ENCODE measurements at places on chromosomes 16 and 17. TPM values are rescaled to one million over a fixed set of nuclear protein-coding genes. Genes with fewer than 3 reads are reported as not detected.

Gene TP53TG3B
- total RNA-seq = not detected

DNA sequence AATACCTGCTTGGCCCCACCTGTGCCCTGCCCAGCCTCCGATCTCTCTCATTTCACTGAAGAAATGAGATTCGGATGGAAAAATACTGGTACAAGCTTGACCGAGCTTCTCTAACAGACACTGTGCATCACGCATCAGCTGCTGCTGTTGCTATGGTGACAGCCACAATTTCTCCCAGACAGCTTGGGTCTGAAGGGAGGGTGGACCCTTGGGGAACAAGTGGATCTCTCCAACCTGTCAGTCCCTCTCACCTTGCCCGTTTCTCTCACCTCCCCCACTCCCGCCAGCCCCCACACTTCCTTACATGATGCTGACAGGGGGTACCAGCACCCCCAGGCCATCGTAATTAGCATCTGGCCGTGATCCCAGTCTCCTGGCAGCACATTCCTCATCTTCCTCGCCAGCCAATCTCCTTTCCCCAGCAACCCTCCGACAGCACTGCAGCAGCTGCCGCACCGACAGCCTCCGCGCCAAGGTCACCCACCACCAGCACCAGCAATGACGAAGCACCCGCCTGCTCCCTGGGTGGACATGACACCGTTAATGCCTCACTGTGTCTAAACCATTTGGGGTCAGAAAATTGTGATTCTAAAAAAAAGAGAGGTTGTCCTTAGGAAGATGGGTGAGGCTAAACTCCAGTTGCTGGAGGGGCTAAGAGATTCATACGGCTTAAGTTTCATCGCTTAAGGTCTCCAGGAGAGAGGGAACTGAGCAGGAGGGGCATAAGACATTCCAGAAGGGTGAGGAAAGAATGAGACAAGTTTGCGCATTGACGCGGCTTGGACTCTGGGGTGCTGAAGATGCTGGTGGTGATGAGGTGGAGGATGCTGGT, 58.6 kb upstream of the TNRC6A start:
- H3K27ac ChIP-seq = peak overlapping the region; percentile 97
- peaks cover 29% of the 10 kb centered on the region for H3K4me1 ChIP-seq
- H3K4me3 ChIP-seq = peak overlapping the region; percentile 42
- no peak for DNase-seq
- H3K27me3 ChIP-seq = no peaks in the 10 kb centered on the region

GRCh38 chr16:87165151-87165550, 152.0 kb downstream of the C16orf95 start:
- H3K36me3 ChIP-seq = peaks cover 5% of the 10 kb centered on the region
- H3K27ac ChIP-seq = no peak overlapping the region
- H3K27me3 ChIP-seq = no peaks in the 10 kb centered on the region
- no peak overlapping the region for H3K4me3 ChIP-seq
- H3K4me1 ChIP-seq = peaks cover 9% of the 10 kb centered on the region

DNA sequence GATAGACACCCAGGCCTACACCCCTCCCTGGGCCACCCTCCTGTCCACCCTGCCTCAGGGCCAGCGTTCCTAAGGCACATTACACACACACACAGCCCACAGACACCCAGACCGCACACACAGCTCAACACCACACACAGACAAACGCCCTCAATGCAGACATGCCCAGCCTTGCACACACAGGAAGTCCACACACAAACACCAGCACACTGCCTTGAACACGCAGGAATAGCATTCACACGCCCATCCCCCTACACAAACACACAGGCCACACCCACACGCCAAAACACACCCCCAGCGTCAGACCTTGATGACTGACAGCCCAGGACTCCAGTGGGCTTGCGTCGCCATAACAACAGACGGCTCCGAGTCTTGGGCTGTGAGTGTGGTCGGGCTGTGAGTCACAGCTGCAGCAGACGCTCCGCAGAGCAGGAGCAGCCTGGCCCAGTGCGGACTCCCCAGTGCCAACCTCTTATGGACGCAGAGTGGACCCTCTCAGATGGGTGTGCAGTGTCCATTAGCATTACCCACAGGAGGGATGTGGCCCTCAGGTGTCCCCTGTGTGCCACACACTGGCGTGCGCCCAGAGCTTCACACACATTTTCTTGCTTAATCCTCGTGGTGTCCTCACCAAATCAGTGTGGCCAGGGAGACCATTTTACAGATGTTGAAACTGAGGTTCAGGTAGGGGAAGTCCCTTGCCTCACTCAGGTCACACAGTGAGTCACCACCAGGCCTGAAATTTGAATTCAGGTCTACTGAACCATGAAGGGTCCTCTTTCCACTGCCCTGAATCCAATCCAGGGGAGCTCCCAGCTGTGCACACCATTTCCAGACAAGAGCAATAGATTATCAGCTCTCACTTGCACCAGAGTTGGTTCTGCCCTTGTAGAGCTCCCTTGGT, 17.8 kb upstream of the RAI1 start:
- H3K4me1 ChIP-seq = peaks cover 10% of the 10 kb centered on the region
- H3K4me3 ChIP-seq = no peak overlapping the region
- H3K36me3 ChIP-seq = peaks cover 8% of the 10 kb centered on the region

DNA sequence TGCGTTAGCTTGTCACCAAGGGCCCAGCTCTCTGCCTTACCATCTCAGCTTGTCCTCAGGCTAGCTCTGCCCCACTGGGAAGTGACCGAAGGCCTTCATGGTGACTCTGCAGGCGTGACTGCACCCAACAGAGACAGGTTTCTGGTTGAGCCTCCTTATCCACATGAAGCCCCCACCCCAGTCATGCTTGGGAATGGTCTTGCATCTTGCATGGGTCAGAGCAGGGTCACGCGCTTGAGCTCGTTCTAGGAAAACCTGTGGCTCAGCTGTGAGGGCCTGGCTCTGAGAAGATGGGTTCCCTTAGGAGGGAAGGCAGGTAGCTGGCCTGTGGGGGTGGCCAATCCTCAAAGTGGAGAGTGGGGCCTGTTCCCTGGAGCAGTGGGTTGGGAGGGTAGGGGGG, 122.8 kb downstream of the BANP start:
- H3K4me1 ChIP-seq = no peaks in the 10 kb centered on the region
- H3K4me3 ChIP-seq = no peak overlapping the region
- DNase-seq = no peak
- no peaks in the 10 kb centered on the region for H3K27me3 ChIP-seq
- peaks cover 24% of the 10 kb centered on the region for H3K36me3 ChIP-seq

- peaks cover 19% of the 10 kb centered on the region for H3K36me3 ChIP-seq
- peak overlapping the region; percentile 99 for H3K27ac ChIP-seq
- H3K4me1 ChIP-seq = peaks cover 52% of the 10 kb centered on the region
- DNase-seq = peak; percentile 86
- H3K27me3 ChIP-seq = no peaks in the 10 kb centered on the region
Observed at GRCh38 chr17:80892019-80892855, 99.4 kb upstream of the CHMP6 start.

GRCh38 chr16:6682142-6682811, 650.4 kb upstream of the RBFOX1 start:
- H3K36me3 ChIP-seq = peaks cover 1% of the 10 kb centered on the region
- H3K4me1 ChIP-seq = no peaks in the 10 kb centered on the region
- no peak overlapping the region for H3K4me3 ChIP-seq
- no peaks in the 10 kb centered on the region for H3K27me3 ChIP-seq
- no peak overlapping the region for H3K27ac ChIP-seq
- no peak for DNase-seq

All from chondrocyte (in vitro differentiated cells).